ENCODE measurements at places on chromosomes 1 and 21.

DNA sequence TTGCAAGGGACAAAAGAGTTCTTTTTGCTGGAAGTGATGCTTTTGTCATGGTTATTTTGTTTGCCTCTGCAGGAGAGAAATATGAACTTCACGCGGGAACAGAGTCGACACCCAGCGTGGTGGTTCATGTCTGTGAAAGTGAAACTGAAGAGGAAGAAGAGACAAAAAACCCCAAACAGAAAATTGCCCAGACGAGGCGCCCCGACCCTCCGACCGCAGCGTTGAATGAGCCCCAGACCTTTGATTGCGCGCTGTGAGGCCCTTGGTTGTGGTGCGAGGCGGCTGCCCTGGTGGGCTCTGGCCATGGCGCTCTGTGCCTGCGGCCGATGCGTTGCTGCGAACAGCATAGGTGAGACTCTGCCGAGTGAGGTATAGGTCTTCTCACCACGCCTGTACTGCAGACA is 20.9 kb upstream of the NCMAP start:
- DNase-seq: no peak

- DNase-seq: no peak
These were observed 190.7 kb upstream of the KIAA0040 start for GRCh38 chr1:175383239-175383638.

- no peak for DNase-seq
These were observed 114.0 kb upstream of the GJB5 start for GRCh38 chr1:34640654-34641401.

DNA sequence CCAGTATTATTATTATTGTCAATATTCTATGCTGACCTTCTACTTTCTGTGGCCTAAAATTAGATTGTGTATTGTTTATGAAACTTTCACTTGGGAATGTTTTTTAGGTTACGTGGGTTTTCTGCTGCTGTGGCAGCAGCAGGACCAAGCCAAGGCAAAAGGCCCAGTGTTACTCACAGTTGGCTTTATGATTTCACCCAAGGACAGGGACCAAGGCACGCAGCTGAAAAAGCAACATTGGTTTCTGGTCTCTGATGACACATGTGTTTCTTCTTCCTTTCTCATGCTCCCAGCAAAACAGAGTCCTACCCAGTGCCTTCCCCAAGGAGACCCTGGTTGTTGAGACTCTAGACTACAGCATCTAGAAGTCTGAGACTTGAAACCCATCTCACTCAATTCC is 413.7 kb downstream of the SETD4 start:
- no peak for DNase-seq

DNA sequence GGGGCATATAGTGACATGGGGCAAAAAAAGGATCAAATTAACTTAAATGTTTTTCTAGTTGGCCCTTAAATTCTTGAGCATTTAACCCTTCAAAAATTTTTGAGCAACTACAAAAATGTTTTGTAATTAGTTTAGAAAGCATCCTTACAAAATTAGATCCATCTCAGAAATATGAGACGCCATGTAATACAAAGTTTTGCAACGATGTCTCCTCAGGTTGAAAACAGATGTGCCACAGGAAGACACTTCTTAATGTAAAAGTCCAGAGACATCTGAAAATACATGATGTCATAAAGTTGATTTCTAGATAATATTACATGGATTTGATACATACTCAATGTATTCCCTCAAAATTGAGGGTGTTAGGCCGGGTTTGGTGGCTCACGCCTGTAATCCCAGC is 37.5 kb downstream of the CD46 start:
- DNase-seq: no peak

- no peak for DNase-seq
These were observed 7.8 kb downstream of the TTC39A start for GRCh38 chr1:51322417-51323101.

GRCh38 chr21:18602711-18603110 is 199.1 kb upstream of the TMPRSS15 start:
- DNase-seq: no peak

DNA sequence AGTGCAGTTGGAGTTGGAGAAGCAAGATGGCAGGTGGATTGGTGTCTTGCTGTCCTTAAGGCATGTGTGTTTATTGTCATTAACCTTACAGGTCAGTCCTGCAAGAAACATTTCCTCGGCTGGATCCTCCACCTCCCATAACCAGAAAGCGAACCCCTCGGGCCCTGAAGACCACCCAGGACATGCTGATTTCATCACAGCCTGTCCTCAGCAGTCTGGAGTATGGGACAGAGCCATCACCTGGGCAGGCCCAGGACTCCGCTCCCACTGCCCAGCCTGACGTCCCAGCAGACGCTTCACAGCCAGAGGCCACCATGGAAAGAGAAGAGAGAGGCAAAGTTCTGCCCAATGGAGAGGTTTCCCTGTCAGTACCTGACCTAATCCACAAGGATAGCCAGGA is 1.6 kb downstream of the C1orf226 start:
- no peak for DNase-seq

- no peak for DNase-seq
These were observed 6.1 kb downstream of the ADAMTS4 start for GRCh38 chr1:161192476-161193465.

- DNase-seq: no peak
These were observed 15.8 kb upstream of the CDCA8 start for GRCh38 chr1:37676281-37677142.

DNA sequence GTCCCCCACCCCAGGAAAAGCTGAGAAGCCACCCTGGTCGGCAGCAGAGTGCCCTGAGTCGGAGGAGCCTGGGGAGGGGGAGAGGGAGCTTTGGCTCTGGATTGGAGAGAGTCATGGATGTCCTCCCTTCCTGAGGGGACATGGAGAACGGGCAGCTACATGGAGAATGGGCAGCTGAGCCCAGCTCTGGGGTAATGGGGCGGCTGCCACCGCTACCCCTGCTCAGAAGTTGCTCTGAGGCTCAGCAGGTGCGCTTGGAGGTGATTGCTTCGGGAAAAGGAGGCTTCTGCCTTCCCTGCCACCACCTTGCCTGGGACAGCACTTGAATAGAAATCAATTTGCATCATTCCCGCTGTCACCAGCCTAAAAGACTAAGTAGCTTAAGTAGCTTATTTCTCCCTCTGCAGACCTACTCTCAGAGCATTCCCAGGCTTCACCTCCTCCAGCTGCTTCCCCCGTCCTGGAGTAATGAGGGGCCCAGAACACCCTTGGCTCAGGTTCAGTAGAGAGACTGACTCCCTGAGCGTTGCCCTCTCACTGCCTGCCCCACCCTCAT is 8.3 kb downstream of the DISP3 start:
- DNase-seq: no peak

GRCh38 chr1:199113265-199113869 is 474.5 kb downstream of the PTPRC start:
- DNase-seq: no peak

GRCh38 chr1:235953801-235954200 is 87.1 kb upstream of the LYST start:
- peak; percentile 57 for DNase-seq
